ENCODE measurements at places on chromosomes 2 and 18.

DNA sequence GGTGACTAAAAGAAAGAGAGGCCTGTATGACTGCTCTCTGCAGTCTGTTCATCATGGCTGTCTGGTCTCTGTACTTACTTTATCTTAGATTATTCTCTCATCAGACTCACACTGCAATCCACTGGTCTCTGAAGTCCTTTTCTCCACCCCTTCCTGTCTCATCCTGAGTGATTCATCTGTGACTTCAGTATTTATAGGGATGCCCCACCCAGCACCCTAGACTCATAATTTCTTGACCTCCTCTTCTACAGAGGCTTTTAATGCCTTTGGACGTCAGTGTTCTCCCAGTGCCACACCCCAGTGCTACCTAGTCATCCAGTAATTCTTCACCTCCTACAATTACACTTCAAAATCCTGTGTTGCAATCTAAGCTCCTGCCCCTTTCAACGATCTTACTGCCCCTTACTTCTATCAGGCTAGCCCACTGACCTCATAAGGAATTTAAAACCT is 14.9 kb upstream of the ITPRID2 start:
- no peak for DNase-seq

GRCh38 chr2:119739580-119740255 is 20.0 kb upstream of the PTPN4 start:
- no peak for DNase-seq

DNA sequence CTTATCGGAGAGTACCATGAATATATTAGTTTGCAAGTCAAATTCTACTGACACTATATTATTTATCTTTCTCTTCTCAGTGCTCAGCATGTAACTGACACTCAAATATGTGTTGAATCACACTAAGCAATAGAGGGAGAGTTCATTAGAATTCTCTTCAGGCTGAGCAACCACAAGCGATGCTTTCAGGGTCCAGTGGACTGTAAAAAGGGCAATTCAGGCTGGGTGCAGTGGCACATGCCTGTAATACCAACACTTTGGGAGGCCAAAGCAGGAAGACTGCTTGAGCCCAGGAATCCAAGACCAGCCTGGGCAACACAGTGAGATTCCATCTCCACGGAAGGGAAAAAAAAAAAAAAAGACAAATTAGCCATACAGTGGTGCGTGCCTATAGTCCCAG is 16.3 kb downstream of the PDE6D start:
- DNase-seq, result no peak

DNA sequence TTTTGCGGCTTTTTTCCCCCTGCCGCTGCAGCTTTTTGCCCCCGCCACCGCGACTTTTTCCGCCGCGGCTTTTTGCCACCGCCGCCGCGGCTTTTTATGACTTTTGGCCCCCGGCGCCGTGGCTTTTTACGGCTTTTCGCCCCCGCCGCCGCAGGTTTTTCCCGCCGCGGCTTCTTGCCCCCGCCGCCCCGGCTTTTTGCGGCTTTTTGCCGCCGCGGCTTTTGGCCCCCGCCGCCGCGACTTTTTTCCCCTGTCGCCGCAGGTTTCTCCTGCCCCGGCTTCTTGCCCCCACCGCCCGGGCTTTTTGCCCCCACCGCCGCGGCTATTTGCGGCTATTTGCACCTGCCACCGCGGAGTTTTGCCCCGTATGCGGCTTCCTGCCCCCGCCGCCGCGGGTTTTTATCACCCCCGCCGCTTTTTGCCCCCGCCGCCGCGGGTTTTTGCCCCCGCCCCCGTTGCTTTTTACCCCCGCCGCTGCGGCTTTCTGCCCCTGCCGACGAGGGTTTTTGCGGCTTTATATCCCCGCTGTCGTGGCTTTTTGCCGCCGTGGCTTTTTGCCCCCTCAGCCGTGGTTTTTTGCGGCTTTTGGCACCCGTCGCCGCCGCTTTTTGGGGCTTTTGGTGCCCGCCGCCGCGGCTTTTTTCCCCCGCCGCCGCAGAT is 2750.9 kb downstream of the RPIA start:
- no peak for DNase-seq

GRCh38 chr2:156897548-156897947 is 360.0 kb upstream of the GALNT5 start:
- no peak for DNase-seq

DNA sequence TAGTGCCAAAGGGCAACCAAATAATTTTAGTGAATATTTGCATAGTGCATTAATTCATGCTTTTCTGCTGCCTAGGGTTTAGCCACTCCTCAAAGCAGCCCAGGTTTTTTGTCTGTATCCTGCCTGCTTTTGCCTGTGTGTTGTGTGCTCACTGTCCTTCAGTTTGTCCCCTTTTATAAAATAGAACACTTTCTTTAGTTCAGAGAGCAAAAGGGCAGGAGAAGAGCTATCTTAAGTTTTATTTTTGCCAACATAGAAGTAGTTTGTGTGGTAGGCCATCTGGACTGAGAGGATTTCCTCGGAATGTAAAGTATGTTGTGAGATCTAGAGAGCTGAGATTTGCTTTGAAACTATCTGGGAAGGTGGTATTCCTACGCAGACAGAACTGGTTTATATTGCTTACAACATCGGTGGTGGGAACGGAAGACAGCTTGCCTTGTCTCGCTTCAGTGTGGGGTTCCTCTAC is 64.9 kb downstream of the EML4 start:
- peak; percentile 25 for DNase-seq

DNA sequence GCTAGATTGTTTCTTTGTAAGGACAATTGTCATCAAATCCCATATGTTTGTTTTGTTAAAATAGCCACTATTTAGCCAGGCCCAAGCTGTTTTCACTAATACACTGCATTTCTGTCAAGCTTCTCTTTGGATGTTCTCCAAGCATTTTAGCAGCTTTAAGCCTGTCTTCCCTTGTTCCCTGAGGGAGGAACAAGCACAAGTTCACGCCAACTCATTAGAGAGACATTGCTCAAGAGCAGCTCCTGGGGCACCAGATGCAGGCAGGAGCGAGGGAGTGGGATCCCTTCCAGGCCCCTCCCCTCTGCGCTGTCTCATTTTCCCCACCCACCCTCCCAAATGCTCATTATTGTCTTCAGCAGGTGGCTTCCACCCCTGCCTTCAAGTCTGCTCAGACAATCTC is 32.6 kb upstream of the PPP3R1 start:
- peak; percentile 67 for DNase-seq

DNA sequence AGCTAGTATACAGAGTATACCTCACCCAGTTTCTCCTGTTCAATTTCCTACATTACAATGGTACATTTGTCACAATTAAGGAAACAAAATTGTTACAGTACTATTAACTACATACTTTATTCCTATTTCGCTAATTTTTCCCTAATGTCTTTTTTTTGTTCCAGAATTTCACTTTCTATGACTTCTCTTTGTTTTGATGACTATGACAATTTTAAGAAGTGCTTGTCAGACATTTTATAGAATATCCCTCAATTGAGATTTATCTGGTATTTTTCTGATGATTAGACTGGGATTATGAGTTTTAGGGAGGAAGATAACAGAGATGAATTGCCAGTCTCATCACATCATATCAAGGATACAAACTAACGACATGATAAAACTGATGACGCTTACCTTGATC is 211.8 kb upstream of the STON1 start:
- no peak for DNase-seq

DNA sequence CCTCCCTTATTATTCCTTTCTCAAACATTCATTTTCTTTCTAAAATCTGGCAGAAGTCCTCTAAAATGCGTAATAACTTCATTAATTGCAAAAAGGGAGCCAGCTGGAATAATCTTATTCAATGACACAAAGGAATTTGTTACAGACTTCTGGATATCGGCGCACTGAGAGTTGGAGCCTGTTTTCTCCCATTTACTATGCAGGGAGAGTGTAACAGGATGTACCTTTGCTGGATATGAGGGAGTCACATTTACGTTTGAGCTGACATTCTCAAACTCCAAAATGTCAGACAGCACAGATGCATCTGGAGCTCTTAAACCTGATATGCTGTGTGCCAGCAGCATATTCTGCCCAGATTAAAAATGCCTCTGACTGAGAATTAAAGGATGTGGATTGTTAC is 275.3 kb downstream of the TMX3 start:
- DNase-seq, result no peak

DNA sequence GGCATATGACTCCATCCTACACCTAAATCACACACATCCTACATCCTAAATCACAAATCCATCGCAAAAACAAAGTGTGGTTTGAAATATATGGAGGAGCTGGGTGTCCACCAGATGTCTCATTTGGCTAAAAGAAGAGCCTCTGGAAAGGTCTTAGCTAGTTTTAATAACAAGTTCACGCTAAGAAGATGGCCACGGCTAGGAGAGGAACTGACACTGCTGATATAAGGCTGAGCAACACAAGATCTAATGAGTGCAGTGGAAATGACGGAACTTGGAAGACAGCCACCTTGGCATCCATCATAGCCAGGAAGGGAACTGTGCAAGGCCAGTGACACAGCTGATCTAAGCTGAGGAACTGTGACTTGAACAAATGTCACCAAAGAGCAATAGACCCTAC is 60.0 kb upstream of the AGAP1 start:
- peak; percentile 59 for DNase-seq

DNA sequence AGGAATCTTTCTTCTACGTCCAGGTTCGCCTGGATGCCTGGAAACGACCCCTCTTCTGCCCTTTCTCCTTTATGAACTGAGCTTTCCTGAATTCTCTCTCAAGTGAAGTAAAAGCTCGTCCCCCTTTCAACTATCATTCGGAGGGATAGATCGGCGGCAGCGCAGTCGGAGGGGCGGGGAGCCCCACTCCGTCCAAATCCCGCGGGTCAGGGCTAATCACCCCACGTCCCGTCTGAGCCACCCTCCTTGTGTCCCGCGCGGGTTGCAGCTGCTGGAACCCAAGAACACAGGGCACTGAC is 367 bp downstream of the FBXO48 start:
- DNase-seq, result peak; percentile 19

GRCh38 chr2:72991439-72991725 is 74.1 kb downstream of the EMX1 start:
- no peak for DNase-seq

- DNase-seq, result no peak
Measured at GRCh38 chr18:64115881-64116280, 33.0 kb downstream of the LINC00305 start.

DNA sequence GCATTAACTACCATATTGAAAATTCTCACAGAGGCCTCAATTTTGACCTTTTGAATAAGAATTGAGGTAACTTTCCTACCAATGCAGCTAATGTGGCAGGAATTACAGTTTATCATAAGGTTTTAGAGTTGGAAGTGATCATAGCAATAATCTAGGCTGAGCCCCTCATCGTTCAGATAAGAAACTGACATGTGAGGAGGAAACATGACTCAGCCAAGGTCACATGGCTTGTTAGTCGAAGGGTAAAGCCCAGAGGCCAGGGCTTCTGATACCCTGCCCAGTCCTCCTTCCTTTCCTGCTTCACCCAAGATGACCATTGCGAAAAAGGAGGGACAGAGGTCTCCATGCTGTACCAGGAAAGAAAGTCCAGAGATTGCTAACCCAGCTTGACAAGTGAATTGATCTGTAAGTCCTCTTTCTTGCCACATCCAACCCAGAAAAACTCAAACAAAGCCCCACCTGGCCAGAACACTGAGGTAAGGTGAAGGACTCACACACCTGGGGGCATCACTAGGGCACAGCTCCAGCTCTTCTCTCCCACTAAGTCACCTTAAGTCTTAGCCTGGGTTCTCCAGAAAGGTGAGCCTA is 174.8 kb downstream of the EN1 start:
- DNase-seq, result no peak

DNA sequence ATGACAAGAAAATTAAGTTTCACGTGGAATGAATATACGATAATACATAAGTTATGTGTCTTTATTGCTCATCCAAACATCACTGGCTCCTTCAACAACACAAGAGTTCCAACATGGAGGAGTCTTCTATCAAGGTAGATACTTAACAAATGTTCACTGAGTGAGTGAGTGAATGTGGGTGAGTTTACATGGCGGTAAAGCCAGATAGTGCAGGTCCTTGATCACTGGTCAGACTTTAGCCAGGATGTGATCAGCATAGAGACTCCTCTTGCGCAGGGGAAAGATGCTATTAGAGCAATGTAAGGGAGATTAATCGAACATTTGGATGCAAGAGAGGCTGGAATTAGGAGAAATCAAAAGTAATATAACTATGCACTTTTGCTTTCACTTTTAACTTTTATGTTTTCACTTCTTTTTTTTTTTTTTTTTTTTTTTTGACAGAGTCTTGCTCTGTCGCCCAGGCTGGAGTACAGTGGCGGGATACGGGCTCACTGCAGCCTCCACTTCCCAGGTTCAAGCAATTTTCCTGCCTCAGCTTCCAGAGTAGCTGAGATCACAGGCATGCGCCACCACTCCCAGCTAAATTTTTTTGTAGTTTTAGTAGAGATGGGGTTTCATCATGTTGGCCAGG is 249.0 kb upstream of the ID2 start:
- no peak for DNase-seq

DNA sequence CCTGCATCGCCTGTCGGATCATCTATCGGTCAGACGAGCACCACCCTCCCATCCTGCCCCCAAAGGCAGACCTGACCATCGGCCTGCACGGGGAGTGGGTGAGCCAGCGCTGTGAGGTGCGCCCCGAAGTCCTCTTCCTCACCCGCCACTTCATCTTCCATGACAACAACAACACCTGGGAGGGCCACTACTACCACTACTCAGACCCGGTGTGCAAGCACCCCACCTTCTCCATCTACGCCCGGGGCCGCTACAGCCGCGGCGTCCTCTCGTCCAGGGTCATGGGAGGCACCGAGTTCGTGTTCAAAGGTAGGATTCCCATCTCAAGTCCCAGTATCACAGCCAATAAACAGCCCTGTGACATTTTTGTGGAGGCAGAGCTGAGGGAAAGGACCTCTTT is 31.0 kb downstream of the APCDD1 start:
- DNase-seq, result no peak

GRCh38 chr2:194486326-194486725 is 1170.7 kb upstream of the SLC39A10 start:
- no peak for DNase-seq

DNA sequence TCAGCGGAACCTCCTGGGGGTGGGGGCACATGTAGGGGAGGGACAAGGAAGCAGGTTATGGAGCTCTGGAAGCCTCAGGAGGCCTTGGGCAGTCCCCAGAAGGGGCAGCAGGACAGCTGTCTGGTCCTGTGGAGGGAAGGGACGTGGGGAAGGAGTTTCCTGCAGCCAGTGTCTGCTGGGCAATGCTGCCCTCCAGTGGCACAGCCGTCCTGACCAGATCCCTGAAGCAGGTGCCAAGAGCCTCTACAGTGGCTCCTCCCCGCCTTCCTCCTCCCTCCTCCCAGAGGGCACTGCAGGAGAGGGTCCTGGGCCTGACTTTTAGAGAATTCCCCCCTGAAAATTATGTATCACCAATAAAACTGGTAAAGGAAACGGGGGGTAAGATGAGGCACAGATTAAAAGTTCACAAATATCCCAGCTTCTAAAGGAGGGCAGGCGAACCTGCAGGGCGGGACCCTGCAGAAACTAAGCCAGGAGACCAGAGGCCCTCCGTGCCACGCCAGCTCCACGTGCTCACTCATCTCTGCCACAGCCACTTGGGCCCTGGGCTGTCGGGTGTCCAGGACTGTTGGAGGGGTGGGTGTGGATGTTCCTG is 258.5 kb downstream of the TWIST2 start:
- no peak for DNase-seq

- no peak for DNase-seq
Measured at GRCh38 chr2:144595686-144596072, 75.8 kb upstream of the ZEB2 start.
